HL-60 (cell line): ENCODE measurements at places on chromosomes 11 and 22.

DNA sequence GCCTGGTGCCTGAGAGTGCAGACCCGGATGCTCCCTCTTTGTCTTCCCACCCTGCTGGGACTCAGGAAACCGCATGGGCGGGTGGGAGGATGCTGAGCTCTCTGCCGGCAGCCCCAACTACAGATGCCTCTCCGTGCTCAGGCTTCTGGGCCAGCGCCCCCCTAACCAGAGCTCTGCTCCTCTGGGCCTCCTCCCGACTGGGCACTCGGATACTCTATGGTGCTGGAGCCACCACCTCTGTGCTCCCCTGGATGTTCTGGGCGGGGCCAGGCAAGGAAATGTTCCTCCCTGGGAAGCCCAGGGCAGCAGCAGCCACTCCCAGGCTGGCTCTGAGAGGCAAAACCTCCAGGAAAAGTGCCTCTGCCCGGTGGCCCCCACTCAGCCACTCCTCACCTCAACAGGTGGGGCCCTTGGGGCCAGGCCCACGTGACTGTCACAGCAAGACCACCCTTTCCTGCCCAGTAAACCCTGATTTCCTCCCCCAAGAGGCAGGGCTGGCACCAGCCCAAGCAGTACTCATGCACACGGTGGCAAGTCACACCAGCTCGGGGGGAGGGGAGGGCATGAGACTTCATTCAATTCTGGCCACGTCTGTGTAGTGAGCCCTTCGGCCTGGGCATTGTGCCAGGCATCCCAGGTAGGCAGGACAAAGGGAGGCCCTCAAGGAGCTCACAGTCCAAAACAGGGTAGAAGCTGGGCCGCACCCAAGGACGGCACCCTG lies 54.7 kb upstream of the TCF20 start:
- no peak for DNase-seq

GRCh38 chr11:66426314-66426713 lies 5.5 kb downstream of the NPAS4 start:
- no peak for DNase-seq

DNA sequence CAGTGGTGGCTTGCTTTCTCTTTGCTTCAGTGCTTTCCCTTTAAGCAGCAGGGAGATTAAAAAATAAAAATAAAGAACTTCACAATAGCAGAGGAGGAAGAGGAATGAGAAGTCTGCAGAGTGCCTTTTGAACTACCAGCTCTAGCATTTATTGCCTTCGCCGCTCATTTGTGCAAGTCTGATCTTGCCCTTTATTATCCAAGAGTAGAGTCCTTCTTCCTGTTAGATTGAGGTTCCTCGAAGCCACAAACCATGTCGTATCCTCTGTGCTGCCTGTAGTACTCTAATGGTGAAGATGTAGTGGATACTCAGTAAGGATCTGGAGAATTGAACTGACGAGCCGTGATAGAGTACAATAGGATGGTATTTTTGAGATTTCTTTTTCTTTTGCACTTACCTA lies 101.2 kb upstream of the RAG2 start:
- DNase-seq: no peak

DNA sequence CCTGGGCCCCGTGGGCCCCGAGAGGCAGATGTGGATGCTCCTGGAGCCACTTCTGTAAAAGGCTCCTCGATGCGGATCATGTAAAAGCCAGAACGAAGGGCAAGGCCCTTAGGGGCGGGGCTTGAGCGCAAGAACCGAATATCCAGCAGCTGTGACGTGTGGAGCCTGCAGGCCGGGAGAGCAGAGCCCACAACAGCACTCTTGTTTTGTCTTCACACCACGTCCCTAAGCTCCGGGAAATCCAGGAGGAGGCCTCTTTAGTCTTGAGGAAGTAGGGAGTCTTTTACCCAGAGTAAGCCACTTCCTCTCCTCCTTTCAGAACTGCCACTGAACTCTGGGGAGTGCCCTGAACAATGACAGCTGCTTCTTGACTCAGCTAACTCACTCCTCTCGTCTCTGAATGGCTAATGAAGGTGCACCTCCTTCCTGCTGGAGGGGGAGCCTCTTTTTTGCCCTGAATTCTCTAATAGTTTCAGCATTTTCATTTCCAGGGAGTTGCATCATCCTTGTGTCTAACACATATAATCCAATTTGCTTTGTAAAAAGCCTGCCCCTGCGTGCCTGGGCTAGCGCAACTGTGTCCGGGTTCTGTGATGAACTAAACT lies 12.5 kb downstream of the L3MBTL2 start:
- DNase-seq: peak; percentile 83
